ENCODE measurements at places on chromosomes 2 and 18.

DNA sequence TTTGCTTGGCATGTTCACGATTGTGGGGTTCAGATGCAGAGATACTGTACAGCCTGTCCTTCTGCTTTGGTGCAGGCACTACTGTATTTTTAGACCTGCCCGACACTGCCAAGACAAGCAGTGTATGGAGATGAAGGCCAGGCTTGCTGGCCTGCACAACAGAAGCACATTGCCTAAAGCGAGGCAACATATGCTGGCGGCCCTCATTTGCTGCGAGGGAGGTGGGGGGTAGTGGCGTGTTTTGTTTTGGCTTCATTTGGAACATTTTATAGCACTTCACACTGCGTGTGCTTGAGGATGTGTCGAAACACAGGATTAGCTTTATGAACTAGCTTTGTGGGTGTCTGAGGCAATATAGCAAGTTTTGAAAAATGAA, 27.0 kb downstream of the TMEM182 start:
- DNase-seq, result no peak

GRCh38 chr2:44110444-44110843, 58.2 kb upstream of the PPM1B start:
- no peak for DNase-seq

- DNase-seq, result no peak
Observed at GRCh38 chr2:239229545-239230279, 171.1 kb downstream of the HDAC4 start.

DNA sequence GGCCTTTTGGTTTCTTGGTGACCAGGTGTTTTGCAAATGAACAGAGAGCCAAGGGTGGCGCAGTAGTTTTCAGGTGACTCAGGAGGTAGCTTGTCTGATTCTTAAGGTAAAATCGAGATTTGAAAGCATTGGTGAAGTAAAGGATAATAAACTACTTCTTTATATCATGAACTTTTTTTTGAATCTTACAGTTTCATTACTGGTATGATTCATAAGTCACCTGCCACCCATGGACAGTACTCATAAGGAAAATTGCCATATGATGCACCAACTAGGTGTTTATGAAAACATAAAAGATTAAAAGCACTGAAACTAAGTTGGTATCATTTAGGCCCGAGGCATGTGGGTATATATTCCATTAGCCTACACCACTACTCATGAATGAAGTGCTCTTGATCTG, 84.1 kb upstream of the MGAT5 start:
- no peak for DNase-seq

- DNase-seq, result no peak
Observed at GRCh38 chr2:240584486-240585031, 2.0 kb upstream of the CAPN10 start.

- DNase-seq, result no peak
Observed at GRCh38 chr2:45466053-45466452, 145.0 kb downstream of the SRBD1 start.

- peak; percentile 30 for DNase-seq
Observed at GRCh38 chr2:95115418-95115817, 6.2 kb downstream of the MRPS5 start.

DNA sequence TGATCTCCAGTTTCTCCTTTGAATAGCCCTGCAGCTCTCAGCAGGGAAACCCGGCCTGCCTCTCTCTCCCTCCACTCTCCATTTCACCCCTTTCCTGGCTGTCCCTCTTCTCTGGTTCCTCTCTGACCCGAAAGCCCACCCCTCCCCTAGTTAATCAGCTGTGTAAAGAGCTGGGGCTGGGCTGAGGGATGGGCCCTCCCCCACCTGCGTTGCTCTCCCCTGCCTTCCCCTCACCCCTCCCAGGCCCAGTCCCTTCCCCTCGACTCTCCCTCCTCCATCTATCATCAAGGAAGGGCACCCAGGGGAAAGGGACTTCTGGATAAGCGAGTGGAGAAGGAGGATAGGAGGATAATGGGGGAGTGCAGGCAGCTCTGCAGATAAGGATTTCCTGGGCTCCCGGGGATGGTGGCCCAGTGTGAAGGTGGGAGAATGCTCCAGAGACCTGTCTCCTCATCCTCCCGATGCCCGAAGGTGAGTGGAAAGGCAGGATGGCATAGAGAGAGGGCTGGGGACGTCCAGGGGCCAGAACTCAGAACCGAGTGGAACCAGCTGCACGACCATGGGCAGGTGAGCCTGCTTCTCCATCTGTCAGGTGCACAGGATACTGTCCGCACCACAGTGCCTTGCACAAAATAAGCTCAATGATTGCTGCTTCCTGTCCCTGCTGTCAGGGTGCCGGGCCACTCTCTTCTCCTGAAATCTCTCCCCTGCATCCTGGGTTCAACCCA, 12.0 kb downstream of the SLC30A3 start:
- DNase-seq, result no peak

DNA sequence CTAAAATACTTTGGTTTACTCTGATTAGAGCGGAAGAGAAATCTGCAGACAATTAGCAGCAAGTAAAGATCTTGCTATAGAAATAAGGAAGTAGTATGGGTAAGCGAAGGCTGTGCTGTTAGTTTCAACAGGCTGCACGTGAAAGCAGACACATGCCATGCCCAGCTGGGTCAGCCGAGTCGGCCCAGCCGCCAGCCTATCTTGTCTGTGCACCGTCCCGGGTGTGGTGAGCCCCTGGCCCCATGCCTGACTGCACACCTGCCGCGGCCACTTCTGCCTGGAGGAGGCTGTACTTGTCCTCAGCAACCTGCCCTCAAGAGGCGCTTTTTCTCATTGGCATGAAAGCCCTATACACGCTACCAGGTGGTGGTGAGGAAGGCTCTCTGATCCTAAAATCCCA, 185.5 kb downstream of the SEPTIN10 start:
- no peak for DNase-seq
